H54 (cell line): ENCODE measurements at places on chromosomes 1 and 21.

GRCh38 chr1:5555853-5556252 is 436.4 kb downstream of the NPHP4 start:
- no peak for DNase-seq

- DNase-seq: no peak
Observed at GRCh38 chr1:213127074-213127473, 76.0 kb downstream of the RPS6KC1 start.

- DNase-seq: no peak
Observed at GRCh38 chr1:200980873-200981272, 42.6 kb downstream of the KIF21B start.

GRCh38 chr1:206430031-206430983 is 40.0 kb upstream of the IKBKE start:
- DNase-seq: no peak

GRCh38 chr21:20617130-20617529 is 381.1 kb upstream of the NCAM2 start:
- DNase-seq: no peak

GRCh38 chr1:97919585-97920261 is 1.1 kb downstream of the DPYD start:
- DNase-seq: no peak

DNA sequence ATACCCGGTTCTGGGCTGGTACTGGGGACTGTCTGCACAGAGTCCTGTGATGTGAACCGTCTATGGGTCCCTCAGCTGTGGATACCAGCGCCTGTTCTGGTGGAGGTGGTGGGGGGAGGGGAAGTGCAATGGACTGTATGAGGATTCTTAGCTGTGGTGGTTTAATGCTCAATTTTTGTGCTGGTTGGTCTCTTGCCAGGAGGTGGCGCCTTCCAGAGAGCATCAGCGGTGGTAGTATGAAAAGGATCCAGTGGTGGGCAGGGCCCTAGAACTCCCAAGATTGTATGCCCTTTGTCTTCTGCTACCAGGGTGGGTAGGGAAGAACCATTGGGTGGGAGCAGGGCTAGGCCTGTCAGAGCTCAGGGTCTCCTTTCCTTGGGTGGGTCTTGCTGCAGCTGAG is 89.4 kb upstream of the B3GALT2 start:
- no peak for DNase-seq

GRCh38 chr1:154963643-154964042 is 2.1 kb upstream of the PYGO2 start:
- DNase-seq: no peak

DNA sequence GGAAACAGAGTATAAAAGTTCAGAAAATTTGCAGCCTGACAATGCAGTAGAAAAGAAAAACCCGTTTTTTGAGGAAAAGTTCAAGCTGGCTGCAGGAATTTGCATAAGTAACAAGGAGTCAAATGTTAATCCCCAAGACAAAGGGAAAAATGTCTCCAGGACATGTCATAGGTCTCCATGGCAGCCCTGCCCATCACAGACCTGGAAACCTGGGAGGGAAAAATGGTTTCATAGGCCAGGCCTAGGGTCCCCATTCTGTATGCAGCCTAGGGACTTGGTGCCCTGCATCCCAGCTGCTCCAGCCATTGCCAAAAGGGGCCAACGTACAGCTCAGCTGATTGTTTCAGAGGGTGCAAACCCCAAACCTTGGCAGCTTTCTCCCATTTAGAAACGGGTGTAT is 3.6 kb upstream of the KCNT2 start:
- no peak for DNase-seq

DNA sequence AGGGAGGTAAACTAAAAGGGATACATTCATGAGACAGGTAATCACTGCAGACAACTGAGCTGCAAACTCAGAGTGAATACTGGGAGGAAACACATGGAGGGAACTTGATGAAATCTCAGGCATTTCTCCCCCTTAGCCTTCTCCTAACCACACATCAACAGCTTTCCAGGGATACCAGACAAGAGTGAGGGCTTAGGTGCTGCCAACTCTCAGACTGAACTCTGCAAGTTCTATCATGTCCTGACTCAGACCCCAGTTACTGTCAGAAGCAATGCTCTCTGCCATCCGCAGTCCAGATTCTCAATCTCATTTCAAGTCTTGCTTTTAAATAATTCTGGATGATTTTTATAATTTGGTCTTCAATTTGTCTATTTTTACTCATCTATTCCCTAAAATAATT is 267.3 kb downstream of the LTN1 start:
- DNase-seq: no peak

- DNase-seq: no peak
Observed at GRCh38 chr1:24105368-24106160, 6.4 kb downstream of the MYOM3 start.
